Activated CD8-positive, alpha-beta memory T cell treated with anti-CD3 and anti-CD28 coated beads, Interleukin-2, amount 10 ng/mL, durations not matched to agents 7 days and 5 days (primary cell): ENCODE measurements at places on chromosomes 7 and 10. TPM values are rescaled to one million over a fixed set of nuclear protein-coding genes. Genes with fewer than 3 reads are reported as not detected.
A peak's percentile ranks its signal among the peaks of the same experiment; 100 is the strongest.

Gene BMPER
- total RNA-seq, result not detected

Gene TMEM139
- total RNA-seq, result 0.41 TPM

Gene ELFN1
- total RNA-seq, result not detected

Gene WDR86
- not detected for total RNA-seq

Gene GBX1
- not detected for total RNA-seq

Gene TMEM184A
- not detected for total RNA-seq

GRCh38 chr7:27095897-27096767 is at the start of gene HOXA1:
Gene HOXA1, minus strand, starts transcription at chr7:27096000. Its CDS starts 88 bp downstream, at chr7:27095912.
- peak; percentile 87 for DNase-seq

DNA sequence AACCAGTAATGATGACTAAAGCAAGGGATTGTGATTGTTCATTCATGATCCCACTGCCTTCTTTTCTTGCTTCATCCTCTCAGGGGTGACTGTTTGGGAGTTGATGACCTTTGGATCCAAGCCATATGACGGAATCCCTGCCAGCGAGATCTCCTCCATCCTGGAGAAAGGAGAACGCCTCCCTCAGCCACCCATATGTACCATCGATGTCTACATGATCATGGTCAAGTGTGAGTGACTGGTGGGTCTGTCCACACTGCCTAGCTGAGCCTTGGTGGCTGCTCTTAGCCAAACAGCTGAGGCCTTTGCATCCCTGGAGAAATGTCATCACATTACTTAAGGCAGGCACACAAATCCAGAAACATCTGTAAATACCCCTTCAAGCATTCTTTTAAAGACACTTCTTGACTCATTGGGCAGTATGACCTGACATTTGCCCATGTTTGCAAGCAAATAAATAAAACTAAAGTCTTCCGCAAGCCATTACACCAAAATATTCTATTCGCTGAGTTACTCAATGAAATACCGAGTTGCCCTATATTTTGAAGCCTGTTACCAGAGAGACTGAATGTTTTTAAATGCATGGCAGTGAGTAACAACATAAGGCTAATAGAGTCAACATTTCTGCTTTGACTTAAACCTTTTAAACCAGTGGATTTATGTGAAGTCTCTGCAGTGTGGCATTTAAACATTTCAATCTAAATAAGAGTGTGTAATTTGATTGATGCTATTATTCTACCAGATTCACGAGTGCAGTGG is 166.3 kb upstream of the LANCL2 start:
- peak; percentile 18 for DNase-seq

GRCh38 chr7:50531401-50531911 is 33.7 kb downstream of the DDC start:
- DNase-seq, result no peak

DNA sequence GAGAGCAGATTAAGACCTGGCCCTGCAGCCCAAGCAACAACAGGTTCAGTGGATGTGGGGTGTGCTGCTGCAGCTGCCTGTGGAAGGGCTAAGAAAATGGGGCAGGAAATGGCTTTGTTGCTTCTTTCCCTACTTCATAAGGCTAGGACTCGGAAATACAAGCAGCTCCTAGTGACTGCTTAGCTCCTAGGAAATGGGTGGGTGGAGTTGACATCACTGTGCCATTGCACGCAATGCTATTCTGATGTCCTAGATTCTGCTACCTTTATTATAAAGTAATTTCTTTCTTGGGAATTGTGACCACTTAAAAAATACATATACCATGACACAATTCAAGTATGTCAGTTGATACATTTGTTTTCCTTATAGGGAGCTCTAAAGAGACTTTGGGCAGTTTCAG is 155.8 kb downstream of the FANK1 start:
- DNase-seq, result no peak

- no peak for DNase-seq
Observed at GRCh38 chr10:53606981-53607380, 834.4 kb upstream of the MBL2 start.

DNA sequence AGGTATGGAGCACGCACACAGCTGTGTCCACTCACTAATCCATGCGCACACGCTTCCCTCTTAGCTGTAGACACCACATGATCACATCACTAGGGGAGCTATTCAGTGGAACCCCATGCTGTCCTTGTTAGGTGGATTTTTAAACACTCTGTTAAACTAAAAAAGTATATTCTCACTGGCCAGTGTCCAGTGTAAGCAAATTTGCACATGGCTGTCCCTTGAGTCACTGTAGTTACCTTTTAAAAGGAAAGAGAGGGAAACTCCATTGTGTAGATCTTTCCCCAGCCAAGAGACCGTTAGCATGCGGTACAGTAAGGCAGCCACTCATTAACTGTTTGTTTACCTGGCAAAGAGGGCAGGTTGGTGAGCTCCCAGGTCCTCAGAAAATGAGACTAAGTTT is 81.6 kb upstream of the INSYN2A start:
- DNase-seq, result no peak

DNA sequence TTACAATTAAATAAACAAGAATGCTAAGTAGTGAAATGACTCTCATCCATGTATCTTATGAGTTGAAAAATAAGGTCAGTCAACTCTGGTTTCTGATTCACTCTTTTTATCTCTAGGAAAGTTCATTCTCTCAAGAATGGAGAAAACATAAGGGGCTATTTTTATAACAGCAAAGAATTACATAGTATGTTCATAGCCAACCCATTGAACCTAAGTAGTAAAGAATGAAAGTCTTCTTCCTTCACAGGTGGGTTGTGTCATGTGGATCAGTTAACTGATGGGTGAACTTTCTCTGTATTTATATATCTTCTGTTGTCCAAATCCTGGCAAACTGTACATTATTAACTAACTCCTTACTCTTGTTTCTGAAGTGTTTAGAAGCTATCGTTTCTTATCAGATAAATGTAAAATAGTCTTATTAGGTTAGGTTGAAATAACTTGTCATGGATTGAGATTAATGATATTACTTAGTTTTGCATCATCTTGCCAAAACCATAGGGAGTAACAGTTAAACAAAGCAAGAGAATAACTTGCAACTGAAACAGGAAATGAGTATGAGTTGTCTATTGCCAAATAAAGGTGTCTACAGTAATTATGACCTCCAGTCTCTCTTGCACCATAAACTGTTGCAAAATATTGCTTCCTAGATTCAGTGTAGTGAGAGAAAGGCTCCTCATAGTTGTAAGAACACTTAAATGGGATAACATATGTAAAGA is 86.8 kb downstream of the ANKRD7 start:
- no peak for DNase-seq
